Thoracic aorta (tissue), 2 donors: ENCODE measurements at places on chromosomes 3 and 15.

- DNase-seq, result no peak
These were observed 105.5 kb downstream of the HHLA2 start for GRCh38 chr3:108401836-108402235.

GRCh38 chr3:128344052-128344735, 122.5 kb downstream of the DNAJB8 start:
- DNase-seq, result no peak

GRCh38 chr3:100709842-100710260, 557 bp downstream of the TFG start:
- DNase-seq, result no peak

DNA sequence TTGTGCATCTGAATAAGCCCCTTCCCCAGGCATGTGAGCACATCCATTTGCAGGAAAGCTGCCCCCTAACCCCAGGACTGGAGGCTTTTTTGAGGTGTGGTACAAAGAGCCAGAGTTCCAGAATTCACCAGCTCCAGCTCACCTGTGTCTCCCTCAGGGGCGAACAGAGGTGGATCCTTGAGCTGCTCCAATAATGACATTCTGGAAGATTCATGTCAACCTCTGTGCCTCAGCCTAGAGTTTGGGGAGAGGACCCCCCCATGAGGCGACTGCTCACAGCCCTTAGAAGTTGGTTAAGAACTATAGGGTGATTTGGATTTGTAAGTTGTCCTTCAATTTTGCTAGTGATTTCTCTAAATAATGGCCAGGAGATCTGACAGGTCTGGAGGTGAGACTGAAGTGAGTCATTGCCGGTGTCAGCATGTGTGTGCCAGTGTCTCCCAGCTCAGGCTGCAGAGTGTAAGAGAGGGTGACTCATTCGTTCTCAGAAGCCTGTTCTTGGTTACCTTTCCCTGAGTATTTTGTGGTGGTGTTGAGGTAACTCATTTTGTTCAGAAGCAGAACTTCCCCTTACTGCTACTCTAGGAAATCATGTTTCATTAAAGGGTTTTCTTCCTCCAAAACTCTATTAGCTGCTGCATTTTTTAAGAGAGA, 136.9 kb upstream of the TOPAZ1 start:
- DNase-seq, result no peak
